Common myeloid progenitor, CD34-positive (primary cell): ENCODE measurements at places on chromosomes 4 and X.
A peak's percentile ranks its signal among the peaks of the same experiment; 100 is the strongest.

- no peak for DNase-seq
These were observed 26.5 kb upstream of the RBMX start for GRCh38 chrX:136906921-136907510.

GRCh38 chr4:170723171-170723570 is 633.4 kb upstream of the AADAT start:
- DNase-seq = no peak

DNA sequence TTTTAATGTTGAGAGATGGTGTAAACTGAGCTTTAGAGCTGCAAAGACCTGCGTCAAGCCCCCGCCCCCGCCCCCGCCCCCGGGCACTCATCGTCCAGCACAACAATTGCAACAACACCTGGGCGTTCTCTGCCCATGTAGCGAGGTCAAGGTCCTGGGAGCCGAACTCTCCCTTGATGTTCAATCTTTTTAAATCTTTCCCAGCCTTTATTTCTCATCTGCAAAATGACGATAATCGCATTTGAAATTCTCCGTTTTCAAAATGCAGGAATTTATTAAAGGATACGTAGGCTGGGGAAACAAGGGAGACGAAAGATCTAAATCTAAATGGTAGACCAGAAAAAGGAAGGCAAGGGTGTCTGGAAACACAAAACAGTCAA is 648 bp upstream of the MSMO1 start:
- DNase-seq = no peak

DNA sequence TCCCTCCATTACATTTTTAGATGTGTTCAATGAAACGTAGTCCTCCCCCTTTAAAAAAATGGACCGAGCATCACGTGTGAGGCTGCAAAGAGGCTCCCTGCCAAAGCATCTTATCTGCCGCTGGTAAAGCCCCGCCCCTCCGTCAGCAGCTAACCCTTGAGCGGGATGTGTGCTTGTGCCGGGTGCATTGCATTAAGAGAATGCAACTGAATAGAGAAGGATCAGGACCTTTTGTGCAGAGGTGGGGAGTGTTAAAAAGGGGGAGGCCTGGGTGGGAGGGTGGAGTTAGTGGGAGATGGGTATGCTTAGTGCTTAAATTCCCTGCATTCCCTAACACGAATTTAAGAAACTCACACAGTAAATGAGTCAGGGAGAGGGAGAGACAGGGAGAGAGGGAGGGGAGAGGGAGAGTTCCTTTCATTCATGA is 66.0 kb downstream of the TBL1X start:
- DNase-seq = peak; percentile 52

GRCh38 chrX:17703201-17703600 is 34.1 kb upstream of the SCML1 start:
- DNase-seq = no peak

- DNase-seq = no peak
These were observed 95.3 kb upstream of the PTPN13 start for GRCh38 chr4:86498863-86499166.

- DNase-seq = no peak
These were observed 83.5 kb upstream of the RAPGEF2 start for GRCh38 chr4:159019356-159019755.

DNA sequence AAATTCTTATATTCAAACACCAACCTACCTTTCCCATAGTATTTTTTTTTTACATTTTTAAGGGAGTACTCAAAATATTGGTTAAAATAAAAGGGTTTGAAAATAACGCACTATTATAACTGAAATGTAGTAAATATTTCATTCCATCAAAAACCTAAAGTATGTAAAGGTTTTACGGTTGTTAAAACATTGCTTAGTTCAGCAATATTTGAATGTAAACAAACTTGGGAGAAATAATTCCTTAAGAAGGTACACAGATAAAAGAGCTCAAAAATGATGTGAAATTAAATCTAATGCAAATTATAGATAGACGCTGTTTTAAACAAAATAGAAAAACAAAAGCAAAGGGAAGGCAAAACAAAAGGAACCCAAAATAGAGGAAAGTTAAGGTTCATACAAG is 1476.9 kb downstream of the PCDH18 start:
- no peak for DNase-seq

GRCh38 chr4:153248641-153249198 is 44.5 kb downstream of the TRIM2 start:
- DNase-seq = no peak

DNA sequence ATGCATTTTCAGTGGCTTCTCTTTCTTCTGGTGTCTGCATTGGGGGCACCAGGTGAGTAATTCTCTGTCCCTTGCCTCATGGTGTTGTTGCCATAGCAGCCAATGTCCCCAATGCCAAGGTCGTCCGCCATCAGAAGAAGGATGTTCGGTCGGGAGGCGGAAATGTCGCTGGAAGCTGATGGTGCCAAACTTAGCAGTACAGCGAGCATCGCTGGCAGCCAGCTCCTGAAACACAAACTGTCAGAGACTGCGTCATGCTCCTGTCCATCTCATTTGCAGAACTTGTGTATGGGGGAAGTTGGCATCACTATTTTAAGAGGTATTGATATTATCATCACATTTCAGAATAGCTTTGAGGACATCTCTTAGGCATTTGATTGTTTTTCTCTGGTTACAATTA is 29.1 kb upstream of the ARSD start:
- no peak for DNase-seq

DNA sequence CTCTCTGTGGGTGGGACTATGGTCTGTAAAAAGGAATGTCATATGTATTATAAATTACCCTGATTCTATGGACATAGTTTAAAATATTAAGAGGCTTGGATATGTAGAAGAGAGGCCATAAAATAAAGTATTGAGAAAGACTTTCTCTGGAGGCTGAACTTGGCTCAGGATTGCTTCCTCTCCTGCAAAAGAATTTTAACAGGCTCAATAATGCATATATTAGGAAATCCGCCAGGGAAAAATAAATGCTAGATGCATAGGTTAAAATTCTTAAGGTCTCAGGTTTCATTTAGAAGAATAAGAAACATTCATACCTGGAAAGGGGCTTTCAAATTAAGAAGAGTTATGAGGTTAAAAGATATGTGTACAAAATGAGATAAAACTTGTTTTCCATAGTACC is 424.3 kb downstream of the ARAP2 start:
- no peak for DNase-seq

- peak; percentile 22 for DNase-seq
These were observed 1.6 kb downstream of the PRICKLE3 start for GRCh38 chrX:49184294-49185281.

DNA sequence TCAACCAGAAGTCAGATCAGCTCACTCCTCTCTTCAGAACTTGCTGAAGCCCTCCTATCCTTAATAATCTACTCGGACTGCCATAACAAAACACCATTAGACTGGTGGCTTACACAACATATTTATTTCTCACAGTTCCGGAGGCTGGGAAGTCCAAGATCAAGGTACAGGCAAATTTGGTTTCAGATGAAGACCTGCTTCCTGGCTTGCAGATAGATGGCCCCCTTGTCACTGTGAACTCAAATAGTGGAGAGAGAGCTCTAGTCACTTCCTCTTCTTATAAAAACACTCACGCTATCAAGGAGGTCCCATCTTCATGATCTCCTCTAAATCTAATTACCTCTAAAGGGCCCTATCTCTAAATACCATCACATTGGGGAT is 125.1 kb downstream of the CAMK2D start:
- peak; percentile 71 for DNase-seq

GRCh38 chrX:16825264-16826035 is 39.2 kb downstream of the TXLNG start:
- no peak for DNase-seq

DNA sequence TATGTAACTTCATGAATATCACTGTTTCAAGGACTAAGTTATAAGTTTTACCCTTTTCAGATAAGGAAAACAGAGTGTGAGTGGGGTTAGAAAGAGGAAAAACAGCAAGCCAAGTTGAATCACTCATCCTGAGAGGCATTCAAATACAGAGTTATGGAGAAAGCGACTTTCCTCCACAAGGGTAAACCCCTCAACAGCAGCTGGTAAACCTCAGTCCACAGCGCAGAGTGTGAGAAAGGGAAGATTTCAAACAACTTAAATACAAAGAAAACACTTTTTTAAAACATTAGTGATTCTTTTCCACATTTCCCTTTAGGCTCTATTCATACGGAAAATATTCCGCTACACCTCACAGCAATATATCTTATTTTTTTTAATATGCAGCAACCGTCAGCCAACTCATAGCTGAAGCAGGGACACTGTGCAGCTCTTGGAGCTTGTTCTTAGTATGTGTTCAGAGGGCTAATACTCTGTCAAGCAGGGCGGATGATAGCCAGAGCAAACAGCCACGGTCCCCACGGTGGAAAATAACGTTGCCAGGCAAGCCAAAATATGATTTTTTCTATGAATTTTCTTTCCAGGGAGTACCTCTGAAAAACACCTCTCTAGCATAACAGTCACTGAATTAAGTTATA is 488.9 kb upstream of the FAT1 start:
- no peak for DNase-seq

DNA sequence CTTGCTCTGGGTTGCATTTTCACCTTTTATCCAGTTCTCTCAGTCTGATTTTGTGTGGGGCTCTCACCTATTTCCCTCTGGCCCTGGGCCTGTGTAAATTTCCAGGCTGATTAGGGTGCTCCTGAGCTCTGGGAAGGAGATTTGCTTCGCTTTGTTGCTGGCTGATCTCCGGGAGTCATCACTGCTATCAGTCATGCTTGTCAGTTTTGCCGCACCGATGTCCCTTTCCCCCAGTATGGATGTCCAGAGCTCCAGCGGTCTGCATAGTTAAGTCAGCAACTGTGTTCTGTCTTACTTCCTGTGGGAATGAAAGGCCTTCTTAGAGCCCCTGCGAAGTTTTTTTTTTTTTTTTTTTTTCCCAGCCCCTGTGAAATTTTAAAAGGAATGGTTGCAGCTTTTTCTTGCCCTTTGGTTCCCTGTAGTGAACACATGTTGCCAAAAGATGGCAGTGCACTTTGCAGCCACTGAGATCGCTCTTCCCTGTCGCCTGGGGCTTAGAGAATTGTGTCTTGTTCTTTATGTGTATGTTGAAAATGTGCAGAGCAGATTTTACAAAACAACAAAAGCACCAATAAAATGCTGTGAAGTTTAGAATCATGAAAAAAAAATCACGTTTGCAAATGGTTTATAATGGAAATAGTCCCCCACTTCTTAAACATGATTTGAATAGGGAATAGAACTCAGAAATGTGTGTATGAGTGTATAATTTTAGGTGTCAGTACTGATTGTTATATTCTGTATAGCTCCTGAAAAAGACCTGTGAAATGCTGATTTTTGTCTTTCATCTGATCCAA is 109.1 kb upstream of the SLC4A4 start:
- DNase-seq = peak; percentile 44

GRCh38 chr4:1023895-1024740 is 12.7 kb downstream of the FGFRL1 start:
- no peak for DNase-seq

DNA sequence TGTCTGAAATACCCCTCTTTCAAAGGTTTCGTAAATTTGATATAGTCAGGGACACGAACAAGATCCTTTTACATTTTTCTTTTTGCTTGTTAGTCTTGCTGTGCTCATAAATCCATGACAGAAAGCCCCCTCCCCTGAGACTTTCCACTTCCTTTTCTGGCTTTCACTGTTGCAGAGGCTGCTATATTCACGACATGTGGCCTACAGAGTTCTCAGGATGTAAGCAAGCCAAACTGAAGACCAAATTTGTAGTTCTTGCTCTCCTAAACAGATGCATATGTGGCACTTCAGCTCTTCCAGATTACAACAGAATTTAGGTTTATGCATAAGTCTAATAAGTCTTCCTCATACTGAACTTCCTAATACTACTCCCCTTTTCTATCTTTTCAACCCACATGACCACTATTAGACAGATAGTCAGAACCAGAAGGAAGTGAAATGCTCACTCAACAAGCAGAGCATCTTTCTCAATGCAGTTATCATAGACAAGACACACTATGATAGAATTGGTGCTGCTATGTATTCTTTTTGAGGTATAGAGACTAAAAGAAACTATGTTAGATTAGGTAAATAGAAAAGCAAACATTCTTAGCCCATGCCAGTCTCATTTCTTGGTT is 15.0 kb downstream of the BTK start:
- DNase-seq = no peak

GRCh38 chr4:40484346-40485090 is 145.1 kb downstream of the RBM47 start:
- DNase-seq = no peak

- peak; percentile 48 for DNase-seq
These were observed 78.3 kb downstream of the SLC9A6 start for GRCh38 chrX:136063340-136064079.

GRCh38 chrX:85620466-85620865 is 241.0 kb upstream of the POF1B start:
- no peak for DNase-seq

- no peak for DNase-seq
These were observed 10.5 kb upstream of the TLR3 start for GRCh38 chr4:186058253-186058979.

DNA sequence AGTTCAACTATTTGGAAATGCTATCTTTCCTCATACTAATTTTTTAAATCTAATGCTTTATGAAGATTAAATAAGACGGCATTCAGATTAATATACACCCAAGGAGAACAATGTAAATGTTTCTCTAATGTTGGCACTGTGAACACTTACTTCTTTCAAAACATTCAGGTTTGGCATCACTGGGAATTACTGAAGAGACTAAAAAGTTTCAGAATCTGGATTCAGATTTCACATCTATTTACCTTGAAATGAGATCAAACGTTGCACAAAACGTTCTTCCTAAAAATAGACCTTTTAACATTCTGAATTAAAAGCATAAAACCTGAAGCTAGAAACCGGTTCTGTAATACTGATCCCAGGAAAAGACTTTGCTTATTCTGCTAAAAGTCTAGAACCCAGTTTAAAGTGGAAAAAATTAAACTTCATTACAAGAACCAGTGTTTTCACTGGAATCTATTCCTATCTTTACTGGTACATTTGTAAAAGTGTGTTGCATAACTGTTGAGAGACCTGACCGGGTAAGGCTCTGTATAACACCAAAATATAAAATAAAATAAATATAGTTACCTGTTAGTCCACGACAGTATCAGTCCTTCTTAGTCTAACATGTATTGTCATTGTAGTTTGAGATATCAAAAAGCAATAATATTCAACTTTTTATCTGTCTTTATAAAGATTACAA is 117.4 kb upstream of the MAP9 start:
- no peak for DNase-seq

DNA sequence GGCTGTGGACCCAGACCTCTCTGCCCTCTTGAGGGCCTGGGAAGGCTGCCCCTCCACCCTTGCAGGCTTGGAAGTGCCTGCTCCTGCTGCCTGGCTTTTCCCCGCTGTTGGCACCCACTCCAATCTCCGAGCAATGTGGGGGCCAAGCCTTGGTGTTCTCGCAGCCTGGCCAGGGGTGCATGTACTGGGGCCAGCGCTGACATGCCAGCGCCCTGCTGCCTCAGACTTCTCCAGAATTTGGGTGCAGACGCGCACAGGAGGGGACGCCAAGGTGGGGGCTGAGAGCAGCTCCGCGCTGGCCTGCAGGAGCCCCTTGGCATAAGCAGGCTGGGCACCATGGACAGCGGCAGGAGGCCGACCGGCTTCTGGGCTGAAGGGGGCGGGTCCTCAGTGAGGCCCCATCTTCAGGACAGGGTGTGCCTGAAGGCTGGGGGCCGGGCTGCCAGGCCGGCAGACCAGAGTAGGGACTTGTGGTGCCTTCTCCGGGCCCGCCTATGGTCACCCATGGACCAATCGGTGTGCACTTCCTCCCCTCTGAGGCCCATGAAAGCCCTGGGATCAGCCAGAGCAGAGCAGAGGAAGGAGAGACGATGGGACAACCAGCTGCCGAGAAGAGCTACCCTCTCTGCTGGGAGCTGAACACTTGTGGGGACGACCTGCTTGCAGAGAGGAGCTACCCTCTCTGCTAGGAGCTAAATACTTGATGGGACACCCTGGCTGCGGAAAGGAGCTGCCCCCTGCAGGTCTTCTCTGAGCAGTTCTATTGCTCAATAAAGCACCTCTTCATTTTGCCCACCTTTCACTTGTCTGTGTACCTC is 118.3 kb downstream of the DNAAF6 start:
- DNase-seq = peak; percentile 15
